ENCODE measurements at places on chromosomes 2 and 18.

DNA sequence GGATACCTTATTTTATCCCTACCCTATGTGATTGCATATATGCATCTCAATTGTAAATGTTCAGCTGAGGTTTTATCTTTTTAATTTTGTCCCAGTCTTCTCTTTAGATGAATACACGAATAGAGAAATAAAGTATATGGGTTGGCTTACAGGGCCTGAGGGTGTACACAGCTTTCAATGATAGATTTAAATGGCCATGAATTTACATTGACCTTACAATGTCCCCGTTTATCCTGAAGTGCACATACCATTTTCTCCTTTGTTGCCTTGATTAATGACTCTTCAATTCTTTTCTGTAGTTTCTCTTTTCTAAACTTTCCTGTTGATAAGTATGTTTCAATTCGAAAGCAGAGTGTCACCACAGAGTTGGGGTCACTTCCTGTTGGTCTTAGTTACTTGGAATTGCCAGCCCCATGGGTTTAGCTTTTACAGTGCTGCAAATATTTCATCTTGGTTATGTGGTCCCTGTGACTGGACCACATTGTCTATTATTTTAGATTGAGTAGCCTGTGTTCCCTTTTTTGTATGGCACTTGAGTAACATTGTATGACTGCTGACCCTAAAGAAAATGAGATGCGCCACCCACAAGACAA lies 1616.3 kb upstream of the ACVR2A start:
- no peak for DNase-seq

GRCh38 chr2:230498506-230499107 lies 82.6 kb downstream of the SP100 start:
- no peak for DNase-seq

DNA sequence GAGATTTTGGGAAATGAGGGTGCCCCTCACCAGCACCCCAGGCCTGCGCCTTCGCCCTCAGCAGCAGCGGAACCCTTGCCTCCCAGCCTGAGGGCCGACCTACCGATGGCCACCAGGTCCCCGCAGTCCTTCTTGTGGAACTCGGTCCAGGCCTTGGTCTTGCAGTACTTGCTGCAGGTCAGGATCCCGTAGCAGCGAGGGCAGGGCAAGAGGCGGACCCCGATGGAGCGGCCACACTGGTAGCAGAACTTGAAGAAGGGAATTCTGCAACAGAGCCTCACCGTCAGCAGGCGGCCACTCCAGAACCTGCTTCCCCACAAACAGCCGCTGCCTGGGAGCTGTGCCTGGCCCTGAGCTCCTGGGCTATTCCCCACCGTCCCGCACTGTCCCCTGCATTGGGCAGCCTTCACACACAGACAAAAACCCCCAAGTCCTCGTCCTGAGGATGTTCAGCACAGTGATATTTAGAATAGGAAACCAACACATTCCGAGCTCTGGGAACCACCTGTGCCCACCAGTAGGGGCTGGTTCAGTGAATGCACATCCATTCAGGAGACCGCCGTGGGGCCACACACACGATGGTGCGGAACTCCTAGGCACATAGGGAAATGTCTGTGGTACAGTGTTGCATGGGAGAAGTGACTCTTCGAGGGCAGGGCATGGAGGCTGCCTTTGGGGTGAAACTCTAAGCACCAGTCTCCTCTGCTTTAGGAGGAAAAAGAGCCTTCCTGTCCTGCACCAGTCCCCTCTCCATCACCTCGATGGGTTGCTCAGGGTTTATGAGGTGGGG lies 45.6 kb downstream of the GPC1 start:
- no peak for DNase-seq

DNA sequence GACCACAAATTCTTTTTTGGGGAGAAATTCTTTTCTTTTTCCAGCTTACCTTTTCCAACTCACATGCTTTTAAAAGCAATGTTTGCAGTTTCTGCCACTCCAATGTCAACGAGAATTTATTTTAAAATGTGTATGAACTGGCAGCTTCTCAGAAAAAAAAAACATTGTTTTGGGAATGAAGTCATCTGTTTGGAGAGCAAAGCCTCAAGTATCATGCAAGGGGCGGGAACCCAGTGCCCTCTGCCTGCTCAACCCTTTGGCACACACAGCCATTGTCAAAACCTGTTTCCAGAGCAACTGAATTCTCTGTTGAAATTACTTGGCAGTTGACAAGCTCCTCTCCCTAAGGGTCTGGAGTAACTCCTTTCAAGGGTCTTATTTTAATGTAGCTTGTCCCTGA lies 128.5 kb downstream of the QPCT start:
- peak; percentile 37 for DNase-seq

DNA sequence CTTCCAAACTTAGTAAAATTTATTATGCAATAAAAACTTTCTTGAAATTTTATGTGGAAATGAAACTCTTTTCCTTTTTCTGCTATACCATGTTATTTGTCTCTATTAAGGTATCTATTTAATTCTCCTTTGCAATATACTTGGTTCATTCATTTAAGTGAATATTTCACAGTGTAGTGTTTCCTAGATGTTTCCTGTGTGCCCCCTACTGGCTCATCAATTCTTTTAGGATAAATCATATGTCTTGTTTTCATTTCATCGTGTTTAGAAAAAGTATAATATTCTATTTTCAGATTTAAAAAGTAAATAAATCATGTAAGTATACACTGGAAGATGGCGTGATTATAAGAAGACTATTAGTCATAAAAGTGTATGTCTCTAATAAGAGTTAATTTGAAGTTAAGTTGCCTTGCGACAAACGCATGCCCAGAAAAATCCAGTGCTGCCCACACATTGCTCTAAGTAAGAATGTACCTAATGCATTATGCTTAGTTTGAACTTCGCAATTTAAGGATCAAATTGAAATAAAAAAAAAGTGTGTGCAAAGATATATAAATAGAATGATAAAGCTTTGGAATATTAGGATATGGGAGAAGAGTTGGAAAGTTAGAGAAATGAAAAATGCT lies 525.4 kb downstream of the KCNJ3 start:
- DNase-seq: peak; percentile 0

DNA sequence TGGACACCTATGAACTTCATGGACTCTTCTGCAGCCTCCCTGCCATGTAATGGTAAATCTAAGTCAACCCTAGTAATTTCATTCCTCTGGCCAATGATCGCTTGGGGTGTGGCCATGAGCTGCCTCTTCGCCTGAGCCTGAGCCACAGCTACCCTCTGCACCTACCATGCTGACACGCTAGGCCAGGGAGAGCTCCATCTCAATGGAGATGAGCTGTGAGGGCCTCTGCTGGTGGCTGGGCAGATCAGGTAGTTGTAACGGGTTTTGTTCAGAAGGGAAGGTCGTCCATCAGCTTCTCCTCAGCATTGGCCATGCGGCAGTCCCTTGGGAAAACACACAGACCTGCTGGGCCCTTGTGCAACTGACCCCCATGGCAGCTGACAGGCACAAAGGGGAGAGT lies 24.4 kb downstream of the MPHOSPH10 start:
- no peak for DNase-seq

- DNase-seq: no peak
Measured at GRCh38 chr2:183192343-183192742, 68.1 kb downstream of the NUP35 start.

- DNase-seq: no peak
Measured at GRCh38 chr2:11977766-11978524, 231.5 kb downstream of the LPIN1 start.

DNA sequence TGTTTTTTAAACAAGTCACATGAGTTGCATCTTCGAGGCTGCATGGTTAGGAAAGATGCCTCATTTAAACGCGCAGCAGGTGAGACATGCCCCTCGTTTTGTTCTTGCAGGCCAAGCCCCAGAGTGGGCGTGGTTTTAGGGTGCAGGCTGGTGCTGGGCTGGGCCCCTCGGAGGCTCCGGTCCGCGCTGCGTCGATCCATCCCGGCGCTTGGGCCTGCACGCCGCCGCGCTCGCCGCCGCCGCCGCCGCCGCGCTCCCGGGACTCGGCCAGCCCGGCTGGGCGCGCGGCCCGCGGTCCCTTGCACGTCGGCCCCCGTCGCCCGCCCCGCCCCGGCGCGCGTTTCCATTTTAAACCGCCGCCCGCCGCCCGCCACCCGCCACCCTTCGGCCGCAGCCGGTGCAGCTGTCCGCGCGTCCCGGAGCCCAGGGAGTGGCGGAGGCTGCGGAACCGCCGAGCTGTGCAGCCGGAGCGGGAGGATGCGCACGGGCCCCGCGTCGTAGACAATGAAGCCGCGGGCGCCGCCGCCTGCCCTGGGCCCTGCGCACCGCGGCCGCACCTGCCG lies 175.5 kb downstream of the AGAP1 start:
- peak; percentile 66 for DNase-seq

GRCh38 chr2:241553981-241554380 lies 4.6 kb upstream of the BOK start:
- DNase-seq: no peak

DNA sequence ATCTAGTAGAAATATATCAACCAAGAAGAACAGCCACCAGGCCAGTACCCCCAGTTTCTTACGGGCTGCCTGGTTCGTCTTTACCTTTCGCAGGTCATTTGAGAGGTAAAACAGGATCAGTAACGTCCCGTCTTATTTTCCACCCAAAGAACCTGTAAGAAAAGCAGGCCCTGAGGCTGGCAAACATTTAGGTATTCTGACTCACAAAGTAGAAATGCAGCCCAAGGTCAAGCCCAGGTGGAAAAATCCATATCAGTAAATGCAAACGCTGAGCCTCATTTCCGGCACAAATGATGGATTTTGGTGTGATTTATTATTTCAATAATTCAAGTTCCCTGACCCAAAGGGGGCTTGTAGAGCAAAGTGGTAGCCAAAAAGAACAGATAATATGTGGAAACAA lies 171.2 kb downstream of the ZNF516 start:
- no peak for DNase-seq

GRCh38 chr18:41113885-41114482 lies 841.0 kb upstream of the PIK3C3 start:
- no peak for DNase-seq

- DNase-seq: no peak
Measured at GRCh38 chr2:118077636-118078247, 10.5 kb upstream of the INSIG2 start.

- DNase-seq: no peak
Measured at GRCh38 chr18:12604445-12605007, 53.4 kb downstream of the SPIRE1 start.

DNA sequence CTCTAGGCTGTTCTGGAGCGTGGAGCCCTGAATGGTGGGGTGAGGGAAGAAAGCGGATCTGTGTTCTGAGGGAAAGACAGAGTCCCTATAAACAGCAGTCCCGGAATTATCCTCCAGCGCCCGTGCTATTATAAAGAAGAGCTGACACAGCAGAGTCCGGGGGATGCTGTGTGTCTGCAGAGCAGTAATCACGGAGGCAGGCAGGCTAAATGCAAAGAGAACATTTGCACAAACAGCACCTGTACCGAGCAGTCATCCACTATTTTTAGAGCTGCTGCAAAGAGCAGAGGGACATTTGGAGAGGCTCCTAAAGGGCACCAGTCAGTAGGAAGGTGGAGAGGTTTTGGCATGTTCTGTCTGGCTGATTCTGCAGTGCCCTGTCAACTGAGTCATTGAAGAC lies 293.8 kb upstream of the SLC14A2 start:
- DNase-seq: no peak

DNA sequence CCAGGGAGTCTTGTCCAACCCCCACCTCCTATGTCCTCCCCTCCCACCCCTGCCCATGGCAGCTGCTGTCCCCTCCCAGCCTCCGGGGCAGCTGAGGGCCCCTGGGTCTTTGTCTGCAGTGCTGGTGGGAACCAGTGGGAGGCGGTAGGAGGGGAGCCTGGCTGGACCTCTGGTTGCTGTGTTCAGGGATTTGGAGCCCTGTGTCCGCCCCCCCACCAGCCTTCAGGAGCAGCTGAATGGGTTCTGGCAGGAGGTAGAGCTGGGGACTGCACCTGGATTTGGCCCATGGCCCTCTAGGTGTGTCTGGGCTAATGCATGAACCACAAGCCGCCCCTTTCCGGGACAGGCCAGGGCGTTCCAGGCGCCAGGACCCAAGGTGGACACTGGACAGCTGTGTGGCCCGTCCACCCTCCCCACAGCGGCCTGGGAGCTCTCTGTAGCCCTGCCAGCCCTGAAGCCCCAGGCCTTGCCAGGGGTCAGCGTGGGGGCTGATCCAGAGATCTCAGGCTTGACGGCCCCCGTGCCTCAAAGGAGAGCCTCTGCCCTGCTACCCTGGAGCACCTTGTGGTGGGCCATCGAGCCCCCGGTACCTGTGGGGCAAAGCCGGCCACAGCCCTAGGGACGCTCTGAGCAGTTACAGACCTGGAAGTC lies 25.4 kb downstream of the GPC1 start:
- no peak for DNase-seq

GRCh38 chr18:79523206-79523735 lies 127.5 kb downstream of the NFATC1 start:
- DNase-seq: no peak

DNA sequence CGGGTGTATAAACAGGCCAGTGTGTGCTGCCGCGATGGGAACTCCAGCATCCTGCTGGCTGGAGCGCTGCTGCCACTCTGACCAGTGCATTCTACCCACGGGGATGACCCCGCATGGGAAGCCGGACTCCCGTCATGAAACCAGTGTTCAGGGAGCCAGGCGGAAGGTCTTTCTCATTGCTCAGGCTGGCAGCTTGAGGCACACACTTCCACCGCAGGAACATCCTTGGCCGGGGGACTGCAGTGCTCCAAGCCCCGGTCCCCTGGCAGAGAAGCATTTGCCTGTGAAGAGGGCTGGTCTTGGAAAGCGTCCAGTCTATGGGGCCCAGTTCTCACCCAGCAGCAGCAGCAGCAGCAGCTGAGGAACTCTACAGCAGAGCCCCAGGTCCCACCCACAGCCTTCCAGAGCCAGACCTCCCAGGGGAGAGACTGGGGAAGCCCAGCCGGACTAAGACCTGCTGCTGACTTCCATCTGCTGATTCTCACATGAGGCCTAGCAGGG lies 235.9 kb downstream of the KLHL29 start:
- DNase-seq: peak; percentile 80

GRCh38 chr2:69815717-69816116 lies 13.7 kb upstream of the GMCL1 start:
- DNase-seq: peak; percentile 6

- DNase-seq: no peak
Measured at GRCh38 chr18:51630706-51631105, 433.2 kb upstream of the MEX3C start.

DNA sequence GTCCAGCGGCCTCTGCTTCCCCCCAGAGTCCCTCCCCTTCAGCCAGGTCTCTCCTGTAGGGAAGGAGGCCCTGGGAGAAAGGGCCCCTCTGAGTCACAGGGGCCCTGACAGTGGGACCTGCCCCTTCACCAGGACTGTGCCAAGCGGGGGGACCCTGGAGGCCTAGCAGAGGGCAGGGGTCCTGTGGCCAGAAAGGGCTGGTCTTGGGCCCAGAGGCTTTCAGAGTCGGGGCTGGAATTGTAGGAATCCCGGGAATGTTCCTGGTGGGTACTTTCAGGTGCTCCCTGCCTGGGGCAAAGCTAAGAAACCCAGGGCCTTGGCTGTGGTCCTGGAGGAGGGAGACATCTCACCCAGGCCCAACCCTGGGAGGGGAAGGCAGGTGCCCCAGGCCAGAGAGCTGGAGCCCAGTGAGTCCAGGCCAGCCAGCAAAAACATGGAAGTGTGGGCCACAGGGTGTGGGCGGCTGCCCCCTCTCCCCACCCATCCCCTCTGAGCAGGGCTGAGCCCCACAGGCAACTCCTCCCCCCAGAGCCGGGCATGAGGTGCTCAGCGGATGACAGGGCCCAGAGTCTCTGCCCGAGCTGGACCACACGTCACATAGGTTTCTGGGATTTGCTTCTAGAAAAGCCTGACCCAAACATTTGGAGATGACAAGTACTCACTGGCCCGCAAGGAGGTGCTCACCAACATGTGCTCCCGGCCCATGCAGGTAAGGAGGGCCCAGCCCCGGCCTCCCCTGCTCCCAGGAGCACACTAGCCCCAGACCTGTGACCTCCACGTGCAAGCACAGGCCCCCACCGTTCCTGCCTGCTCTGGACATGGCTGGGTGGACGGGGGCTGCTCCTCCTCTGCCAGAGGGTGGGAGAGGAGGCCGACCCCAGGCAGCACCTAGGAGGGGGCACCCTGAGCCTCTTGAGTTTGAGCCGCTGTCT lies 48.2 kb upstream of the ALPP start:
- DNase-seq: no peak

Data from hepatic stellate cell (primary cell).